ENCODE measurements at places on chromosomes 4 and X.

GRCh38 chr4:80045786-80046185 is 27.2 kb downstream of the ANTXR2 start:
- DNase-seq, result no peak

DNA sequence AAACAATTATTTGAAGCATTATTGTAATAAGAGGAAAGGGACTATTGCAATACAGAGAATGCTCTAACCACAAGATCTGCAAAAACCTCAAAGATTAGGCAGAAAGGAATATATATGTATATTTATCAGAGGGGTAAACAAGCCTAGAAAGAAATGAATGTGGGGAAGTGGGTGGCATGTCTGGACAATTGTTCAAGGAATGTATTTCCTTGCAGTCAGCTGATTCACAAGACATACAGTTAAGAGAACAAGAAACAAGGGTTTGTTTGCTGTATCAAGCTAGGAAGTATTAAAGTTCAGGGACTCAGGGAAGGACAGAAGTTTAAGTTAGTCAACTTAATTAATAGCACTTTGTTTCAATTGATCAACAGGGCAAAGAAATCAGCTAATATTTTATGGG is 514.7 kb downstream of the CENPC start:
- DNase-seq, result no peak

- DNase-seq, result no peak
Measured at GRCh38 chrX:24332878-24333277, 19.0 kb upstream of the SUPT20HL2 start.

GRCh38 chr4:184114431-184114830 is 103.2 kb downstream of the ENPP6 start:
- DNase-seq, result no peak

DNA sequence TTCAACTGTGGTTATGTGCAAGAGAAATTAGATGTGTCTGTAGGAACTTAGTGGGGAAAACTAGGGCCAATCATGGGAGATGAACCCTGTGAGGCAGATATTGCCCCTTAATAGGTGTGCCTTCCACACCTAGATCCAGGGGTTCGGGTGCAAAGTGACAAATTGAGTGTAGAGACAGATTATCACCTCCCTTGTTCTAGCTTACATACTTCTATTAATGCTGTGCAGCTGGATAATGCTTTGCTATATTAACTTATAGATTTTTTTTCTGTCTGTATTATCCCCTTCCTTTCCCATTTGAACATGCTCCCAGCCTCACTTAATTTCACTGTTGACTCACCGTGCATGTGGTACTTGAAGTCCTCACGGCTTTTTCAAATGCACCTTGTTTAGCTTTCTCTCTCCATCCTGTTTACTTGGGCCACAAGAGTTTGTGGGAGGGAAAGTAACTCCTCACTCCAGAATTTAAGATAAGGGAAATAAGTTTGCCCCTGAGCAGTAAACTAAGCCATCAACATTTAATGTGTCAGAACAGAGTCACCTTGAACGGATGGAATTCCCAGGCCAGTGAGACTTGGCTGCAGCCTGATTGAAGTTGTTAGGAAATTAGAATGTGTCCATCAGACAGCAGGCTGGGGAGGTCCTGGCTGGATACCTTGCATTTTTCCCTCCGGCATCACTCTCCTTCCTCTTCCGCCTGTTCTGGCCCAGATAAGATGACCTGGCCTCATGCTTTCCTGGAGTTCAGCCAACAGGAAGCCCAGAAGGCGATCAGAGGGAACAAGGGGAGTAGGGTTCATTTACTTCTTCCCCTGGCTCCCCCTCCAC is 478.4 kb downstream of the BCOR start:
- peak; percentile 17 for DNase-seq

GRCh38 chr4:76758290-76758882 is 139.6 kb downstream of the SOWAHB start:
- peak; percentile 31 for DNase-seq

DNA sequence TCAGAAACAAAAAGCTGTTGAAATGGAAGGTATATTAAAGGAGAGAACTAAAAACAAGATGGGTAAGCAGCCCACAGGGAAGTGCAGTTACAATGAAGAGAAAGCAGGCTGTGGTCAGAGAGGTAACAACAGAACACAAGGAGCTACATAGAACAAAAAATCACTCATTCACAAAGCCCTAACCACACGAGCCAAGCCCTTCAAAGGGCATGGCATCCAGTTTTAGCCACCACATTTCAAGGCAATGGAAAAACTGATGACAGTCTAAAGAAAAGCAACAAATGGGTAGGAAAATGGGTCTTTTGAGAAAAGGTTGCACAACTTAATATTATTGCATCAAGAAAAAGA is 37.5 kb downstream of the KDR start:
- DNase-seq, result no peak

DNA sequence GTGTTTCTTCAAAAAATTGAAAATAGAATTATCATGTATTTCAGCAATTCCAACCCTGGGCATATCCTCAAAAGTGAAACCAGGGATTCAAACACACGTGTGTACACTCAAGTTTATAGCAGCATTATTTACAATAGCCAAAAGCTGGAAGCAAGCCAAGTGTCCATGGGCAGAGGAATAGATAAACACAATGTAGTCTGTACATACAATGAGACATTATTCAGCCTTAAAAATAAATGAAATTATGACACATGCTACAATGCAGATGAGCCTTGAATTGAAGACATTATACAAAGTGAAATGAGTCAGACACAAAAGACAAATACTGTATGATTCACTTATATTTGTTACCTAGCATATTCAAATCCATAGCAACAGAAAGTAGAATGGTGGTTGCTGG is 853.4 kb downstream of the STIM2 start:
- DNase-seq, result peak; percentile 72

DNA sequence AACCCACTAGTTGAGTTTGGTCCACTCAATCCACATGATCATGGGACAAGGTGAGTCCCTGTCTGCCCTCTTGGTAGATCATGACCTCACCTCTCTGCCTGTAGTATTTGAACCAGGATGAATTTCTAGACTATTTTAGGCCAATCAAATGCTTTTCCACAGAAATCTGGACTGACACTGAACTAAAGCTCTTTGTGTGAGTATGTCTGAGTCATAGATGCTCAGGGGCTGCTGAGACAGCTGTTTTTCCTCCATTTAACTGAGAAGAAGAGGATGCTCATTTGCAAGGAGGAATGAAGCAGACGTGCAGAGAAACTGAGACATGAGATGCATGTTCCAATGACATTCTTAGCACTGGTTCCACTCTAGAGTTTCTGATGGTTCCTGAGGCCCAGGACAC is 77.3 kb upstream of the TMEM47 start:
- DNase-seq, result no peak

DNA sequence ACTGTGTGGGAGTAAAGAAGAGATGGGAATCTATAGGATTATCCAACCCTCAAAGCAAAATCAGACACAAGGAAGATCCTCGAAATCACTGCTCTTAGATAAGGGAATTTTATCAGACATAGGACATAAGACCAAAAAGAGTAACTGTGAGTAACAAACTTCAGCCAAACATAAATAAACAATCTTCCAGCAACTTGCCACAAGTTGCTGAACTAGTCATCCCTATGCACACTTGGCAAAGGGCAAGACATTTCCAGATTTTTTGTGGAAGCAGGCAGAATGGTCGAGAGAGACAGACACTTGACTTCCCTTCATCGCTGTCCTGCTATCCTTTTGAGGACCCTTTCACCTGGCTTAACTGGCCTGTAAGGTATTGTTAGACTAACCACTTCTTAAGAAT is 89.6 kb downstream of the KCNIP4 start:
- no peak for DNase-seq

DNA sequence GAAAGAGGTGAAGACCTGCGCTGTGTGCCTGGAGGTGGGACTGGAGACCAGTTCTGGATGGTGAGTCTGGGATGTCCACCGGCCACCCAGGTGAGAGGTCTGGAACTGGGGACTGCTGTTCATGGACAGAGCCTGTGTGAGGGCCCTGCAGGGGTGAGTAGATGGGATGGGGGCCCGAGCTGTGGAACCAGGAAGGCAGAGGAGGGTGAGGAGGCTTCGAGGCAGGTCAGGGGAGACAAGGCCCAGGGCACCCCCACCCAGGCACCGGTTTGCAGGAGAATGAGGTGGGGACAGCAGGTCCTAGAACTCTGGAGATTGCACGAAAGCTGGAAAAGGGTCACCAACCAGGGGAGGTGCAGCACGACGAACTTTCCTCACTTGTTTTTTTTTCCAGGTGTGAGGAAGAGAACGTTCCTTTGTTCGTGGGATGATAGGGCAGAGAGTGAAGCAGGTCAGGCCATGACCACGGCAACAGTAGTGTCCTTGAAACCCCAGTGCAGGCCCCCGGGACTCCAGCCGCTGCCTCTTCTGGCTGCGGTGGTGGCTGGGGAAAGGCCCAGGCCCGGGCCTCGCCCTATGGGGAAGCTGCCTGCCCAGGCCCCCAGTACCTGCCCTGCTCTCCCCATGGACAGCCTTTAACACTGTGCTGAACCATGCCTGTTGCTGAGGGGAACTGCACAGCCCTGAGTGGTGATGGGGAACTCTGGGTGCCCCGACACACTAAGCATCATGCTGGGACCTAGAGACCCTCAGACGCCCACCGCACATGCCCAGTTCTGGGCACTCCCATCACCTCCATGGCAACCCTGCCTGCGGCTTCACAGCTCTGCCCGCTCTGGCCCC is 22.9 kb downstream of the TNIP2 start:
- no peak for DNase-seq

DNA sequence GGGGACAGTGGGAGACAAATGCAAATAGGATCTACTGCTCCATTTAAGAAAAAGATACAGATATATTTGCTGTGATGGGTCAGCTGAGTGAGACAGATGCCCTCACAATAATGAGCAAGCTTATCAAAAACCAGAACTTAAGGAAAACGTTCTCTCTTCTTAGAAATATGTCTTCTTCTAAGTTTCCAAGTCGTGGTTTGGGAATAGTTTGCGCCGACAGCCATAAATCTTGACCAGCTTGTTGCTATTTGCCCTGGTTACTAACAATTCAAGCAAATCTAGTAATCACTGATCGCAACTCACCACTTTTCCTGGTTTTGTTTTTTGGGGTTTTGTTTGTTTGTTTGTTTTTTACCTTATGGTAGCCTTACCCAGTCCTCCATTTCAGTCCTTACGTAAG is 67.6 kb upstream of the GUCY1A1 start:
- DNase-seq, result no peak

DNA sequence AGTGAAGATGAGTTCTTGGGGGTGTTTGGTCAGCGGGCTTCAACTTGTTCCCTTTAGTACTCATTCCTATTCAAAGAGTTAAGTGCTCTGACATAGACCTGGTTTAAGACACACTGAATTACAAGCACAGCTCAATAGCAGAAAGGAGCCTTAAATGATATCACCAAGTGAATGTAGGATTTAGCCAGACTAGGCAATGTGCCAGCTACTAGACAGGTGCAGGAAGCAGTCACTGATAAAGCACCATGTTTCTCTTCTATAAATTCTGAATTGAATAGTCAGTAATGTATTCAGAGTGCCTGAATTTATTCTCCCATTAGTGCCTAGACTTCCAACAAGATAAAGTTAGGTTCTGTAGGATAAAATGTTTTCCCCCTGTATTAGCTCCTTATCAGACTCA is 63.6 kb downstream of the ASB9 start:
- peak; percentile 53 for DNase-seq

GRCh38 chr4:77305766-77306165 is 148.8 kb downstream of the CCNG2 start:
- no peak for DNase-seq

GRCh38 chrX:32804034-32804433 is 407.3 kb downstream of the DMD start:
- DNase-seq, result no peak

- DNase-seq, result peak; percentile 25
Measured at GRCh38 chr4:80006935-80007744, 65.9 kb downstream of the ANTXR2 start.

DNA sequence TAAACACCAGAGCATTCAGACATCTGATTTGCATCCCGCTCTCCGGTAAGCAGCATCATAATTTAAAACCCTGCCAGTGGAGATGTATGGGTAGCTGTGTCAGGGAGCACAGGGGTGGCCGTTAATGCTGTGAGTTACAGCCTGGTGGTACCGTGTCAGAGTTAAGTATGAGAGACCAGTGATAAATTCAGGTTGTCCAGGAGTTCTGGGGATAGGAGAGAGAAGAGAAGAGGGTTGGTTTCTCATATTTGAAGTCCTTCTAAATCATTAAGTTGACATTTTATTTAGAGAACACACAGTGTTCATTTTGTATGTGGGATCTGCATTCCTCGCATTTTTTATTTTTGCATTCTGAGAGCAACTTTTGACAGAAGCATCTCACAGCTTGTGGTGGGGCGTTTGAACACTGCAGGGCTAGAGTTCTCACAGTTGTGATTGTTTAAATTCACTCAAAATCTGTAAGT is 157.6 kb downstream of the DCLK2 start:
- DNase-seq, result no peak

Data from NCI-H69 (cell line).